ENCODE measurements at places on chromosomes 4 and X. TPM values are rescaled to one million over a fixed set of nuclear protein-coding genes. Genes with fewer than 3 reads are reported as not detected.

FLNA gene
- 1,016 TPM for total RNA-seq

COL25A1 gene
- total RNA-seq, result 0.07 TPM

OPN1MW3 gene
- not detected for total RNA-seq

MRPL1 gene
- total RNA-seq, result 25.7 TPM

SMAD1 gene
- 0.20 TPM for total RNA-seq

PITX2 gene
- not detected for total RNA-seq

GPRIN3 gene
- 62.1 TPM for total RNA-seq

PCYT1B gene
- 0.07 TPM for total RNA-seq

SLITRK4 gene
- total RNA-seq, result not detected

TBC1D8B gene
- 0.35 TPM for total RNA-seq

S100G gene
- not detected for total RNA-seq

RNF128 gene
- total RNA-seq, result not detected

CENPE gene
- 42.8 TPM for total RNA-seq

STBD1 gene
- total RNA-seq, result 2.6 TPM

All from activated naive CD4-positive, alpha-beta T cell treated with anti-CD3 and anti-CD28 coated beads, Interleukin-2, amount 10 ng/mL, durations not matched to agents 5 hours and 36 hours (primary cell).